AG08396 (cell line): ENCODE measurements at places on chromosomes 16 and 17.

- DNase-seq: no peak
Measured at GRCh38 chr17:73550556-73550955, 93.7 kb downstream of the SDK2 start.

DNA sequence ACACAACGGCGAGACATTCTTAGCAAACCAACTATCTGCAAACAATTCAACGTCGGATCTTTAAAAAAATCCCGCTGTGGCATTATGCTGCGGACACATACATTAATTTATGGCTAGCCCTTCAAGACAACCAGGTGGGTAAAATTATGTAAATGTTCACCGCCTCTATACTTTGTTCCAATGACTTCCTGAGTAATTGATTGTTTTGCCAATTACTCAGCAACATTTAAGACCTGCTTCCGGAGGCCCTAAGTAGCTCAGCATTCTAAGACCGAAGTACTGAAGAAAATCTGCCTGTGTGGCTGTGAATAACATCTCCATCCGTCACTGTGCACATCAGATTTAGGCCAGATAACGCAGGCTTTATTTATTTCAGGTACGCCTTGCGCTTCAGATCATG, 23.3 kb downstream of the QPRT start:
- DNase-seq: no peak

- DNase-seq: no peak
Measured at GRCh38 chr17:80026359-80027042, 9.2 kb downstream of the TBC1D16 start.

- no peak for DNase-seq
Measured at GRCh38 chr16:25110387-25110947, 1.1 kb upstream of the LCMT1 start.

- no peak for DNase-seq
Measured at GRCh38 chr16:66898207-66898606, 17.9 kb downstream of the PDP2 start.

DNA sequence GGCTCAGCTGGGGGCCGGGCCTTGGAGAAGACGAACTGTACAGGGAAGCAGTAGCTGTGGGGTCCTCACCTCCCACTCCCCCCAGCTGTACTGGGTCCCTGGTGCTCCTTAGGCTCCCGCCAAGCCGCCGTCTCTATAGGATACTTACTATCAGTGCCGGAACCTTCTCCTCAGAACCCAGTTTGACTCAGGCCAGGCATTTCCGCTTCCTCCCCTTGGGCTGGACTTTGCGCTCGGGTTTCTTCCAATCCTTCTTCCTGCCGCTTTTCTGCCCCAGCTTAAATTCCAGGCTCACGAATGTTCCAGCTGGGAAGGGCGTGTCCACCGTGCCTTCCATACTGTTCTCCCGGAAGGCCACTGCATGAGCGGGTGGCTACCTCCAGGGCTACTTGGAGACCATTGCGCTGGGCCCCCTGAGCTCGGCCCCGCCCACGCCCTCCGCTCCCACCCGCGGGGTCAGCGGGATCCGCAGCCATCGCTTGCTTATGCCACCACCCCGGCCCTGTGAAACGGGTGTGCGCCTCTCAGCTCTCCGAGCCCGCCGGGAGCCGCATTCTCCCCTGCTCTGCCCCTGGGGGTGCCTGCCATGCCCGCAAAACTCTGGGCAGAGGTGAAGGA, 1795.9 kb downstream of the TP53TG3F start:
- DNase-seq: no peak

DNA sequence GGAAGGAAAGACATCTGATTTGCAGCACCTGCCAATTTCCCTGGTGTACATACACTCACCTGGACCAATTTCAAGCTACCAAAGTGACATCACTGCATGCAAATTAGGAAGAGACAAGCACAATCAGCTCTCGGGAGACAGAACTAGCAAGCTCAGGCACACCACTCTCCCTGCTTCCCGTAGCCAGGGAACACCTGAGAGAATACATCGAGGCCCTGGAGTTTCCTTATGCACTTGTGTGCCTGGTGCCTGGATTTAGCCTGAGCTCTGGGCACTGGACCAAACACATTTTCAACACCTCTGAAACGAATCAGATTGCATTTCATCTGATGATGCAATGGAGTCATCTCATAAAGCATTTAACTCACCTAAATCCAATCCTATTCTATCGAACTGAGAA, 110.5 kb downstream of the HS3ST2 start:
- DNase-seq: no peak

DNA sequence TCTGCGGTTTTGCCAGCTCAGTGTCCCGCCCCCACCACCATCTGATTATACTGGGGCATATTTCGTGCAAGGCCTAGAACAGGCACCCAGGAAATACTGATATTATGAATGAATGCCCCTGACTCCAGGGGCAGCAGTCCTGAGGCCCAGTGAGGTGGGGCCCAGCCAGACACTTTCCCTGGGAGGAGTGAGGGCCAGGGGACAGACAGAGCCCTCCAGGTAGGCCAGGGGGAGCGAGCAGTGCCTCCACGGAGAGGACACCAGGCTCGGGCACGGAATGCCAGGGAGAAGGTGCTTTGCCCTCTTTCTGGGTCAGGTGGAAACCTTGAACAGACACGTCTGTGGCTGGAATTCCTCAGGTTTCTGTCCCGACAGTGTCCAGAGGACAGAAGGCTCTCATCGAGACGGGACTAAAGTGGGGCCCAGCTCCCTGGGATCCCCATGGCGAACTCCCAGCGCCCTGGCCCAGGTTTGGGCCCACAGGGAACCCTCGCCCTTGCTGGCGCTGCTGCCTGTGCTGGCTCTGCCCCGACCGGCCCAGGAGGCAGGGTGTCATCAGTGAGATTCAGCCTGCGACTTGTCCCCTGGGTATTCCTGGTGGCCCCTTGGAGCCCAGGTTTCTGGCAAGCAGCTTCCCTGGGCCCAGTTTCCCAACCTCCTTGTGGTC, 4.3 kb downstream of the KATNB1 start:
- DNase-seq: no peak

DNA sequence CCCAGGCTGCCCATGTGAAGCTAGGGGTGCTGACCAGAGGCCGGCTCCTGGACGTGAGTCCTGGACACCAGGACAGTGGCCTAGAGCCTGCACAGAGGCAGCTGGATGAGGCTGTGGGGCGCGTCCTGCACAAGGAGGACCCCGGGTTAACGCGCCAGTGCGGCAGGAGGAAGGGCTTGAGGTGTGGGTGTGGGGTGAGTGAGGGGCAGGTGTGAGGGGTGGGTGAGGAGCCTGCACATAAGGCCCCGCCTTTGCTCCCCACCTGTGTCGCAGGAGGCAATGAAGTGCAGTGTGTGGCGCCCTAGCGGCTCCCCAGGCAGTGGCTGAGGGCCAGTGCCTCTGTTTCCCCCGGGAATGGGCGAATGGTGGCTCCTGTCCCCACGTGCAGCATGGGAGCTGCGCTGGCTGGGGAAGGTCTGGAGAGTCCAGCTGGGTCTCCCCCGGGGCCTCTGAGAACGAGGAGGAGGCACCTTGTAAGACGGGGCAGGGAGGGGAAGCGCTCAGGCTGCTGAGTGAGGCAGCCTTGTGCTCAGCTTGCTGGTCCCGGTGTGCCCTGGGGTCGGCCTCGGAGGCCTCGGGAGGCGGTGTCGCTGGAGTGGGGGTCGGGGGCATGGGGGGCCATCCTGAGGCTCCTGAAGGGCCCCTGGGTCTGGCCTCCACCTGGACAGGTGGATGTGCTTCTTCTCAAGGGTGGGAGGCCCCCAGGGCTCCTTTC, 3.2 kb downstream of the CD7 start:
- no peak for DNase-seq

DNA sequence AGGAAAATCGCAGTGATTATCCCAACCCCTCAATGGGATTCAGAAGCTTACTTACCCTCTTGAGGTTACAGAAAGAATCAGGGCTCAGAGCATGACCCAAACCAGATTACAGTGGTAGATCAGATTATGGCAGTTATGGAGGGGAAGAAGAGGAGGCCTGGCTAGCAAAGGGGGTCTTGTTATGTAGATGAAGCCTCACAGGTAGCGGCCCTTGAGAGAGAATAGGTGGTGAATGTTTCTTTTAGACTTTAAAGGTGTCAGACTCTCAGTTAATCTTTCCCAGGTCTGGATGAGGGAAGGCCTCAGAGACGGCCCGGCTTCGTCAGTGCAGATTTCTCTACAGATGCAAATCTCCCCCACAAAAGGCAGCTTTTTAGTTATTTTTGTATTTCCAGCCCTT, 15.6 kb downstream of the RNF112 start:
- DNase-seq: no peak

DNA sequence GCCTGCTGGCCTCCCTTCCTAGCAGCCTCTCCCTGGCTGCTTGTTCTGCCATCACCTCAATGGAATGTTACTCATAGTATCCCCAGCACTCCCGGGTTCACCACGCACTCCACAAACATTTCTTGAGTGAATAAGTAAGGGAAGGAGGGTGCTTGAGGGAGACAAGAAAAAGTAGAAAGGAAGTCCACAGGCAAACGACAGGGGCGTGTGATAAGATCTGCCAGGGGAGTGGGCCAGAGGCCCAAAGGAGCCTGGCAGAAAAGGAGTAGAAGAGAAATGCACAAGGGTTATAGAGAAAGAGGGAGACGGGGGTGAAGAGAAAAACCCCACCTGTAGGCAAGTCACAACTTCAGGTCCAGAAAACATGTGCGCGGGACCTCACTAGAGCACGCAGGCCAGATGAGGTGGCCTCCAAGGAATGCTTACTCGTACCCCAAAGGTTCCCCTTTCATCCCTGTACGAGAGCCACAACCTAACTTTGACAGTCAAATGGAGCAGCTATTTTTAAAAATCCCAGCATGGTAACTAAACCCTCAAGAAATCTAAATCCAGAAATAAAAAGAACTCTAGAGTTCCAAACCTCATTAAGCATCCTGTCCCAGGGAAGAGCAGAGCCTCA, 6.6 kb downstream of the ZDHHC7 start:
- peak; percentile 88 for DNase-seq

GRCh38 chr17:65711671-65712276, 150.3 kb upstream of the AXIN2 start:
- no peak for DNase-seq

DNA sequence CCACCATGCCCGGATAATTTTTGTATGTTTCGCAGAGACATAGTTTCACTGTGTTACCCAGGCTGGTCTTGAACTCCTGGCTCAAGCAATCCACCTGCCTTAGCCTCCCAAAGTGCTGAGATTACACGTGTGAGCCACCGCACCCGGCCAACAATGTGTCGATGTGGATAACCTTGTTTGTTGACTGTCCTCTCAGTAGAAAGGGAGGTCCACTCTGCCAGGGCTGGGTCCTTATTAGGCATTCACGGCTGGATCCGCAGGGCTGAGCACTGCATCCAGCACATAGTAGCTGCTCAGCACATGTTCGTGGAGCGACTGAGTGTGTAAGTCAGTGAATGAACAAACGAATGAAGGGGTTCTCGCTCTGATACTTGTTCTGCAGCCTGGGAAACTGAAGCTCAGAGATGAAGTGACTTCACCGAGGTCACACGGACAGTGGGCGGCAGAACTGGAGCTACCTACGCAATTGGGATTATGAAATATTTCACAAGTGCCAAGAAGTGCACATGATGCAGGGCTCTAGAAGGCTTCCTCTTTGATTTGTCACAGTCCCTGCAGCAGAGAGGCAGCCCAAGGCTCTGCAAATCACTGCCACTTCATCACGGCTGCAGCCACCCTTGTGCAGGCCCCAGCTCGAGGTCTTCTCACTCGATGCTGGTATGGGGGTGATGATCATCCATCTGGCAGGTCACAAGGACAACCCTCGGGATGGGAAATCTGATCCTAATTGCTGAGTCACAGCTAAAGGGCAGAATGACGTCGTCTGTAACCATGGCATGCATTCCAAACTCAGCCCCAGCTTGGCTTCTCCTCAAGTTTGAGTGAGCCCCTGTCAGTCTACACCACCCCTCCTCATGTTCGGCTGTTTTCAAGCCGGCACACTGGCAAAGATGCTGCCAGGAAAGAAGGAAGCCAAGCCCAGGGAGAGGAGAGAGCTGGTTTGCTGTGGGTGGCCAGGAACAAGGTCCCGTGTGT, 28.0 kb upstream of the SNN start:
- peak; percentile 88 for DNase-seq

DNA sequence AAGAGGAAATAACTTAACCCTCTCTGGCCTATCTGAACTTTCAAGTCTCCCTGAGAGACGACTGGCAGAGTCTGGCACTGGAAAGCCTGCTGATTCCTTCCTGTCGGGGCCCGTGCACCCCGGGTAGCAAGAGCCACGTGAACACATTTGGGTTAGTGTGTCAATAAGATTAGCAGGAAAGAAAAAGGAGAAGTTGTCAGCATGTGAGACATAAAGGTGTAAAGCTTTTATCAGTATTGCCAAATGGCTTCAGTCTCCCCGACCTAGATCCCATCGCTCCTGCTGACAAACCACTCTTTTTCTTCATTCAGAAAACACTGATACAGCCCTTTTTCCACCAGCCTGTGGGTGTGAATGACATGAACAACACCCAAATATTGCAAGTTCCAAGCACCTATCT, 74.4 kb downstream of the CCT6B start:
- no peak for DNase-seq

DNA sequence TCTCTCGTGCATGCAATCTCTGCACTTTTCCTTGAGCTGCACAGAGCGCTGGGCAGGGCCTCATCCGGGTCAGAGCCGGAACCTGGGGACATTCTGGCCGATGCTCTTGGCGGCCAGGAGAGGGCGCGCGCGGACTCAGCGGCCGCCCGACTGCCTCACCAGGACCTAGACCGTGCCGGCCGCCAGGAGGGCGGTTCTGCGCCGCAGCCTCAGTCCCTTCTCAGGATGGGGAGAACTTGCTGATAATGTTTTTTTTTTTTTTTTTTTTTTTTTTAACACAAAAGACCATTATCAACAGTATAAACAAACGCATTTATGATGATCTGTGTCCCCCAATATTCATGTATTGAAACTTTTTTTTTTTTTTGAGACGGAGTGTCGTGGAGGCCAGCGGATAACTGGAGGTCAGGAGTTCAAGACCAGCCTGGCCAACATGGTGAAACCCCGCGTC, 8.1 kb upstream of the FLYWCH2 start:
- DNase-seq: peak; percentile 81

DNA sequence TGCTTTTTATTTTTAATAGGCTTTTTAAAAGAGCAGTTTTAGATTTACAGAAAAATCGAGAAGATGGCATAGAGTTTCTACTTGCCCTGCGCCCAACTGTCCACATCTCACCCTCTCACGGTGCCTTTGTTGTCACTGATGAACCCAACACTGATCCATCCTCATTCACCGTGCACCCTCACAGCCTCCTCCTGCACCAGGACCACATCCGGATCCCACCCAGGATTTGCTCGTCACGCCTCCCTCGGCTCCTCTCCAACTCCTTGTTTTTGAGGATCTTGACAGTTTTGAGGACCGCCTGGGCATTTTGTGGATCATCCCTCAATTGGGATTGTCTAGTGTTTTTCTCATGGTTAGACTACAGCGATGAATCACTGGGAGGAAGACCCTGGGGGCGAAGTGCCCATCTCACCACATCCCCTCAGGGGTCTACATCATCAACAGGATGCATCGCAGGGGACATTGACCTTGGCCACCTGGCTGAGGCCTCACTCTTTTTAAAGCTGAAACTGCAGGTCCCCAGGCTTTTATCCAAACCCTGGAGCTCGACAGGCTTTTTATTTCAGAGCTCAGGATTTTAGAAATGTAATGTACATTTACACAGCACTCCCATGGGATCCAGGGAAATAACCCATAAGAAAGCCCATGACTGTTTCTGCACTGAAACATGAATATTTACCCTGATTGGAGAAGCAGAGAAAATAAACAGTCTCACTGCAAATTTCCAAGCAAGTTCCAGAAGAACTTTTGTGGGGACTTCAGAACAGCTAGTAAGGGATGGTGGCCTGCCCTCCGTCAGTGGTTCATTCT, 71.8 kb upstream of the ZNF469 start:
- no peak for DNase-seq
